PC-9 (cell line): ENCODE measurements at places on chromosomes 3 and 15.

GRCh38 chr15:88385078-88385700, 82.0 kb downstream of the MRPL46 start:
- no peak for DNase-seq

GRCh38 chr3:98613616-98614015, 20.2 kb upstream of the CPOX start:
- no peak for DNase-seq

- DNase-seq: no peak
Measured at GRCh38 chr3:61236556-61236955, 14.7 kb downstream of the FHIT start.

DNA sequence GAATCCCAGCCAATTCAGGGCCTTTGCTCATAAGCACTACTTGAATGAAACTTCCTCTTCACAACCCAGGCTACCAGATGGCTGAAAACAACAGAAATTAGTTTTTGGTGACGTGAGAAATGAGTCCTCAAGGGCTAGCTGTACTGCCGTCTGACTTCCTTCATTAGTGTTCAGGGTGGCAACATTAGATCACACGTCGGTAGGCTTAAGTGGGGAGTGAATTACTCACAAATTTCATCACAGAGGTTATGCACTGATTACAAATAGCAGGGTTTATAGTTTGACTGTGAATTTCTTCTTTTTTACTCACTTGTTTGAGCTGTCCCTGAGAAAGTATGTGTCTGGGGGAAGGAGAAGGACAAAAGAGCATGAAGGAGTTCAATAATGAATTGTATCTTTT, 397.2 kb downstream of the GAP43 start:
- DNase-seq: no peak

DNA sequence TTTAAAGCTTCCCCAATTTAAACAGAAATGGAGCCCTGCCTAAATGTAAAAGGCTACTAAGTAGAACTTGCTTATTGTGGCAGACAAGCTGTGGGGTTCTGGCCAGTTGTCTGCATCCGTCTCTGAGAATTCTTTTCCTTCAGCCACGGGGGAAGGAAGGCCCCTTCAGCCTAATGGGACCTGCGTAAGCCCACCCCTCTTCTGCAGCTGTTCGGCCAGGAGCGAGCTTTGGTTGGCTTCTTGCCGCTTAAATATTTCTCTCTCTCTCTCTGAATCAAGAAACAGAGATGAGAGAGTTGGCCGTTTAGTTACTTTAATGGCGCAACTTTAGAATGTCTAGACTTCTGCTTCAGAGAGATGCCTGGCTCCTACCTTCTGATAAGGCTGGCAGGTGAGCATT, 151.7 kb upstream of the PROK2 start:
- no peak for DNase-seq

- DNase-seq: no peak
Measured at GRCh38 chr15:77659350-77660321, 26.9 kb upstream of the LINGO1 start.

- DNase-seq: no peak
Measured at GRCh38 chr3:21573291-21573690, 177.7 kb downstream of the ZNF385D start.

DNA sequence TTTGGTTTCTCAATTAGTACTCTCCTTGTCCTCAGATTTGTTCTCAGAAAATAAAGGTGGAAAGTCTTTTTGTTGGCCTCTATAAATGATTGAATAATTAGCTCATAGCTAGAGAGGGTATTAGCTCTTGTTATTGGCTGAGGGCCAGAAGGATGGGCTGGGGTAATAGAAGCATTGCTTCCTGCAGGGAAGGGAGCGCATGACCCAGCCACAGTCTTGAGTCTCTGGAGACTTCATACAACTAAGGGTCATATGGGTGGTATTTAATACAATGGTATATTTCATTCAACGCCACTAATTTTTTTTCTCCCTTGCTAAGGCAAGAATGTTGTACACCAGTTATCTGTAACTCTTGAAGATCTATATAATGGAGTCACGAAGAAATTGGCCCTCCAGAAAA, 8.4 kb downstream of the DNAJA4 start:
- DNase-seq: no peak

DNA sequence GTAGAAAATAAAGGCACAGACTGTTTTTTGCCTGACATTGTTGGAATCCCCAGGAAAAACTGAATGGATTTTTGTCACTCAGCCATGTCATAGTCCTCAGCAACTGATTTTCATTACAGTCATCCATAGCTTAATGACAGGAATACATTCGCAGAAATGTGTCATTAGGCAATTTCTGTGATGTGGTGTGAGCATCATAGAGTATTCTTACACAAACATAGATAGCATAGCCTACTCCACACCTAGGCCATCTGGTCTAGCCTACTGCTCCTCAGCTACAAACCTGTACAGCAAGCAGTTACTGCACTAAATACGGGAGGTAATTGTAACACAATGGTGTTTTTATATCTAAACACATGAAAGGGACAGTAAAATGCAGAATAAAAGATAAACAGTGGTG, 34.4 kb upstream of the FBN1 start:
- DNase-seq: no peak

DNA sequence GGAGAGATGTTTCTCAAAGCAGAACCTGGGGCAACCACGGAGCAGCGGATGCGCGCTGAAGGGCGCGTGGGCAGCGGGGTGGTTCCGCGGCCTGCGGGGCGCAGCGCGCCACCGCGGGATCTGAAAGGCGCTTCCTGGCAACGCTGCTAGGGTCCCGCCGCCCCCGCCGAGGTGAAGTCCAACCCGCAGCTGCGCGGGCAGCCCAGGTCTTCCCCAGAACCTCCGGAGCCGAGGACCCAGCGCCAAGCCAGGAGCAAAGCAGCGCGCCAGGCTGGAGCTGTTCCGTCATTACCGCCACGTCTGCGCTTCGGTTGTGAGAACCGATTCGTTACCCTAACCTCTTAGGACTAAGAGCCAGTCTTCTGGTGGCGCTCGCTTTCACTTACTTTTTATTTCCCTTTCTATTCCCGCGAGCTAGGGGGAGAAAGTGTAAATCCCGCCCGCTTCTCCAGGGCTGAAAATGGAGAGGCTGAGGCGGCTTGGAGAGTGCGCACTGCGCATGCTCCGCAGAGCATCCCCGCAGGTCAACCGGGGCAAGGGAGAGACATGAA, 3.2 kb upstream of the GABRG3 start:
- no peak for DNase-seq

GRCh38 chr3:8385848-8386620, 115.6 kb upstream of the LMCD1 start:
- no peak for DNase-seq

GRCh38 chr3:9615003-9615628, 34.2 kb upstream of the MTMR14 start:
- DNase-seq: no peak

DNA sequence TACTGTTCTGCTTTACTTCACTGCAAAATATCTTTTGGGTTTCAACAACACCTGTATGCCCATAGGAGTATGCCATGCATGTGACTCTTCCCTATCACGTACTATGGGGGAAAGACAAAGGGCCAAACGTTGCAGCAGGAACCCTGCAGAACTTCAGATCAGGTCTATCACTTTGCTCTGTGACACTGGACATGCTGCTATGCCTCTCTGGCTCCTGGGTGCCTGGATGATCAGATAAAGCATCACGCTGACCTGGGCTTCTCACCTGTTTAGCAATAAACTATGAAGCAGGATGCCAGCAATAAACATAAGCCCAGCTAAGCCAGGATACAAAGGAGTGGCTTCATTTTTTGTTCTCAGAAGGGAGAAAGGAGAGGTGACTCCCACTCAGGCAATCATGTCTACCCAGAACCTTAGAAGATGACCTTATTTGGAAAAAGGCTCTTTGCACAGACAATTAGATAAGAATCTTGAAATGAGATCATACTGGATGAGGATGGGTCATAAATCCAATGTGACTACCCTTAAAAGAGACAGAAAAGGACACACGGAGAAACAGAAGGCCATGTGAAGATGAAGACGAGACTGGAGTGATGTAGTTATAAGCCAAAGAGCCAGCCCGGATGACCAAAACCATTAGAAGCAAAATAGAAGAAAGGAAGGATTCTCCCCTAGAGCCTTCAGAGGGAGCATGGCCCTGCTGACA, 19.3 kb downstream of the POMGNT2 start:
- no peak for DNase-seq

GRCh38 chr15:70974004-70974832, 81.6 kb downstream of the LRRC49 start:
- no peak for DNase-seq

DNA sequence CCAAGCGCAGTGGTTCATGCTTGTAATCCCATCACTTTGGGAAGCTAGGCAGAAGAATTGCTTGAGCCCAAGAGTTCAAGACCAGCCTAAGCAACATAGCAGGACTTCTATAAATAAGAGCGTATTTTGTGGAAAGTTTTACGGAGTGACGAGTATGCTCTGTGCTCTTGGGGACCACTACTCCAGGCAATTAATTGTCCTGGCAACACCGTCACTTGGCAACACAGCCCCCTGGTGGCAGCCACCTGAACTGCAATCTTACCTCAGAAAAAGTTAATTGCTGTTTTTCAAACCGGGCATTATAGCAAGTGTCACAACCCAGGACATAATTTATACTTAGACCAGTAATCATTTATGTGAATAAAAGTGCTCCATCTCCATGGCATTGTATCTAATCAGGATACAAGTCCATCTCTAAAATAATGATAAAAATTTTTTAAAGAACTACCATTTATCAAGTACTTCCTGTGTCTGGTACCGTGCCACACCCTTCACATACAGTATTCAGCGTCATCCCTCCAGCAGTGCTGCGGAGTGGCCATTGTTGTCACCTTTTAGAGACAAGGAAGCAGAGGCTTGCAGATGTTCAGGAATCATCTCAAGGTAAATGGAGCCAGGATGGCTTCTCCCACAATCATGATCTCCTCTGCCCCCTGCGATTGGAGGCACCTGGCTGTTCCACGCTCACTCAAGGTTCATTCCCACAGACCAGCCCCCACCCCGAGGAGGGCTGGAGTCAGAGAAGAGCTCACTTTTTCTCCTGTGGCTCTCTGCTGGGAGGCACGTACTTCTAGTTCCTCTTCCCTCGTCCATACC, 34.5 kb downstream of the PLA2G4D start:
- peak; percentile 49 for DNase-seq

- no peak for DNase-seq
Measured at GRCh38 chr15:101003706-101004105, 84.5 kb downstream of the LRRK1 start.
